ENCODE measurements at places on chromosomes 3 and 15. TPM values are rescaled to one million over a fixed set of nuclear protein-coding genes. Genes with fewer than 3 reads are reported as not detected.

CADM2 gene
- total RNA-seq: 4.2 TPM

GRCh38 chr3:58021072-58021959 lies 13.1 kb downstream of the FLNB start:
- H3K27ac ChIP-seq: no peak overlapping the region
- peaks cover 25% of the 10 kb centered on the region for H3K4me1 ChIP-seq
- no peaks in the 10 kb centered on the region for H3K36me3 ChIP-seq
- H3K4me3 ChIP-seq: no peak overlapping the region
- H3K27me3 ChIP-seq: no peaks in the 10 kb centered on the region
- DNase-seq: no peak

GRCh38 chr15:38565287-38565670 lies 665 bp upstream of the RASGRP1 start:
- H3K27ac ChIP-seq: no peak overlapping the region
- no peak for DNase-seq
- H3K4me1 ChIP-seq: peaks cover 4% of the 10 kb centered on the region
- H3K36me3 ChIP-seq: no peaks in the 10 kb centered on the region
- peaks cover 54% of the 10 kb centered on the region for H3K27me3 ChIP-seq

CMTM8 gene
- total RNA-seq: 4.4 TPM

DNA sequence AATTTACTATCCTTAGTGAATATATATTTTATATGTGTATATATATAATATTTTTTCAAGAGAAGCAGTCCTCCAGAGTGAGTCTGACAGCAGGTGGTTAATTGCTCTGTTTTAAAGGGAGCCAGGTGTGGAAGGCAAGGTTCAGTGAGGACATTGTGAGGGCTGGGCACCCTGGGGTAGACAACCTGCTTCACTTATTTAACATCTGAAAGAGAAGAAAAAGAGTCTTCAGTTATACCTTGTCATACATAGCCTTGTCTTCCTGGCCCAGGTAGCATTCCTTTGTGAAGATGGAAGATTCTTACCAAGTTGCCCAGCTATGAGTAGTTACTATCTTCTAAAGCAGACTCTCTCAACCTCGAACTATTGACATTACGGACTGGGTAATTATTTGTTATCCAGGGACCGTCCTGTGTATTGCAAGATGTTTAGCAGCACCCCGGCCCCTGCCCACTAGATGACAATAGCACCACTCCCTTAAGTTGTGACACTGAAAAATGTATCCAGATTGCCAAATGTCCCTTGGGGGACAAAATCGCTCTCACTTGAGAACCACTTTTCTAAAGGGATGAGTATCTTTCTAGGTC lies 336.0 kb upstream of the TRIM42 start:
- no peak for DNase-seq
- no peak overlapping the region for H3K27ac ChIP-seq
- H3K27me3 ChIP-seq: no peaks in the 10 kb centered on the region
- no peaks in the 10 kb centered on the region for H3K4me1 ChIP-seq
- no peak overlapping the region for H3K4me3 ChIP-seq
- H3K36me3 ChIP-seq: no peaks in the 10 kb centered on the region

C3orf85 gene
- total RNA-seq: not detected

- H3K4me3 ChIP-seq: no peak overlapping the region
- H3K27ac ChIP-seq: no peak overlapping the region
- H3K4me1 ChIP-seq: peaks cover 4% of the 10 kb centered on the region
These were observed 61.2 kb upstream of the MCF2L2 start for GRCh38 chr3:183489455-183490210.

DNA sequence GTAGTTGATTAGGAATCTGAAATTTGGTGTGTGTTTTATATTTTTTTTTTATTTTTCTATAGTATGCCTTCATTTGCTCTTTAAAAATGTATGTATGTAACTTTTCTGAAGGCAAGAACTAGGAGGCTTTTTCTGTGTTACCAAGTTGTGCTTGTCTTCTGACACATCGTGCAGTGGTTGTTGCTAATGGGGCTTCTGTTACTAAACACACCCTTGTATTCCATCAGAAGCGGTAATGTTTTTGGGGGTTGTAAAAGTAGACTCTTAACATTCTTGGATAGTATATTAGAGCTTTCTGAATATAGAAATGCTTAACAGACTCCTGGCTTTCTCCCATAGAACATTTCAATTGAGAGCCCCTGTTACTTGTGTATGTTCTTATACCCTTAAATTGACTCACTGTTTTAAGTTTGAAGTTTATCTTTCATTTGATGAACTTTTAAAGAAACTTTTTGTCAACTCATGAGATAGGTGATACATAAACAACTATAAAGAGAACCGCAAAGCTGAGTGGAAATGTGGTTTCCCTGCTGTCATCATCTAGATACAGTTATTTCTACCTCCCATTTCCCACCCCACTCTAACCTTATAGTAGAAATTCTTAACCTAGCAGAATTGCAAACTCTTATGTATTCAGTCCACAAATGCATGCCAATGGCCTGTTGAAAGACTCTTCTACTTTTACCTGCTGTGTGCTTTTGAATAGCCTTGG lies 2.5 kb downstream of the TIPARP start:
- no peaks in the 10 kb centered on the region for H3K27me3 ChIP-seq
- H3K4me1 ChIP-seq: peaks cover 50% of the 10 kb centered on the region
- no peak overlapping the region for H3K27ac ChIP-seq
- DNase-seq: no peak

FAM98B gene
- 38.0 TPM for total RNA-seq

- H3K27me3 ChIP-seq: no peaks in the 10 kb centered on the region
- H3K36me3 ChIP-seq: no peaks in the 10 kb centered on the region
- H3K4me1 ChIP-seq: no peaks in the 10 kb centered on the region
- H3K27ac ChIP-seq: no peak overlapping the region
These were observed 165.5 kb upstream of the MLF1 start for GRCh38 chr3:158405507-158405906.

GRCh38 chr3:48151807-48152427 lies 36.3 kb downstream of the CDC25A start:
- H3K27ac ChIP-seq: no peak overlapping the region
- H3K4me3 ChIP-seq: no peak overlapping the region
- H3K27me3 ChIP-seq: no peaks in the 10 kb centered on the region
- H3K36me3 ChIP-seq: no peaks in the 10 kb centered on the region

DNA sequence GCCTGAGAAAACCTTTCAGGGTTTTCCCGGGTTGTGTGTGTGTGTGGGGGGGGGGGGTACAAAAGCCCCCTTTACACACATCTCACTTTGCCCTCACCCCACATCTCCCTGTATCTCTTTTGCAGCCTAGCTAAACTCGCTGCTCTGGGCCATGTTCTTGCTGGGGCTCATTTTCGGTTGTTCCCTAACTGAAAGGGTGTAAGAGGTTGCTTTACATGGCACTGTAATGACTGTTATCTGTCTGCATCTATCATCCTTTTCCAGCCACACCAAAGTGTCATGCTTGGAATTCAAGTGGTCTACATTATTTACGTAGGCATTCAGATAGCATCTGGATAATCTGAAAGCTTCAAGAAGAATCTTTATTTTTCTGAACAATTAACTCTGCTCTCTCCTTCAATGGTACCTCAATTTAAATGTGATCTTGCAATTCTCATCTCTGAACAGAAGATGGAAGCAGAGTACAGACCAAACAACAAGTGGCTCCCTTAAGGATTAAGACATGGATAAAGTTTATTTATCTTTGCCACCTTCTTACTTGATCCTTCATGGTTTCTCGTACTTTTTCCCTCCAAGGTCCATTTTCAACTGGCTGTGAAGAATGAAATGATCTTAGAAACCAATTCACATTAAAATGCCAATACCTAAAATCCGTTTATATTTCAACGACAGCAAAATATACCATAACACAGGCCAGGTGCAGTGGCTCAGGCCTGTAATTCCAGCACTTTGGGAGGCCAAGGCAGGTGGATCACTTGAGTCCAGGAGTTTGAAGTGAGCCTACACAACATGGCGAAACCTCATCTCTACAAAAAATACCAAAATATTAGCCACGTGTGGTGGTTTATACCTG lies 34.9 kb downstream of the DCLK3 start:
- no peaks in the 10 kb centered on the region for H3K36me3 ChIP-seq
- no peak overlapping the region for H3K4me3 ChIP-seq
- peaks cover 10% of the 10 kb centered on the region for H3K27me3 ChIP-seq
- no peak overlapping the region for H3K27ac ChIP-seq
- H3K4me1 ChIP-seq: peaks cover 5% of the 10 kb centered on the region

- H3K4me3 ChIP-seq: no peak overlapping the region
- no peaks in the 10 kb centered on the region for H3K4me1 ChIP-seq
- no peaks in the 10 kb centered on the region for H3K36me3 ChIP-seq
These were observed 69.7 kb downstream of the SCN5A start for GRCh38 chr3:38579551-38580449.

DNA sequence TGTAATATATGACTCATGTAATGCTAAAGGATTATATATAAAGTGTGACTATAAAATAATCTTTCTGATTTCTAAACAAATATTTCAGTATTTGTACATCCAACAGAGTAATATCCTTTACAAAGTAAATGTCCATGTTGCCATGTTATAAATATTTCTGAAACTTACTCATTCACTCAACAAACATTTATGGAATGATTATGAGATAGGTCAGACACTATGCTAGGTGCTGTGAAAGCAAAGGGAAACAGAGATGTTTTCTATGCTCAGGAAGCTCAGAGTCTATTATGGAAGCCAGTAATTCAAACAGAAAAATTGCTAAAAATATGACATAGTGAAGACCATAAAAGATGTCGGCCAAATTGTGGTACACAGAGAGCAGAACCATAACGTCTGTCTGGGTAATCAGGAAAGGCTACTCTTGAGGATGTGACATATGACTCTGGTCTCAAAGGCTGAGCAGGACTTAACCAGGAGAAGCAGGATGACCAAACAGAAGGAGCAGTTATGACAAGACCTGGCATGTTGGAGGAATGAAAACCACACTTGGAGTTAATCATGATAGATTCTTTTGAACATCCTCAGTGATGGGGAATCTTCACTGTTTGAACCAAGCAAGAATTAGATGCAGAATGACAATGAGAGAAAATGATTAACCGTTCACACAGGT lies 39.0 kb upstream of the MYO5C start:
- H3K27me3 ChIP-seq: no peaks in the 10 kb centered on the region
- no peak overlapping the region for H3K4me3 ChIP-seq
- DNase-seq: no peak
- peaks cover 13% of the 10 kb centered on the region for H3K4me1 ChIP-seq
- peaks cover 3% of the 10 kb centered on the region for H3K36me3 ChIP-seq

DNA sequence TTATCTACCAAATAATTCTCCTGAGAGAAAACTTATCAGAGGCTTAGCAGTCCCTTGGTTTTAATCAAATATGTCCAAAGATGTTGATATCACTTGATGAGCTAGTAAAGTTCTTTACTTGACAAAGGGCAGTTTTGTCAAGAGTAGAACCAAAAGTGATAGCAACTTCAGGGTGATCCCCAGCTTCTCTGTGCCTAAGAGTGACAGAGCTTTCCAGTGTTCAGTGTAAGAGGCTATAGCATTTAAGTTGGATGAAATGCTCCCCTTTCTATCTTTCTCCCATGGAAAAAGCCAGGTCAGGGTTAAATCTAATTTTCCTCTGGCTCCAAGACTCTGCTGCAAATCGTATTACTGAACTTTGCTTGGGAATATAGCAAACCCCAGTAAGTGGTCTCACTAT lies 120.8 kb downstream of the UNC13C start:
- no peak for DNase-seq
- peaks cover 46% of the 10 kb centered on the region for H3K27me3 ChIP-seq
- H3K4me3 ChIP-seq: no peak overlapping the region
- H3K27ac ChIP-seq: no peak overlapping the region

GRCh38 chr3:80043226-80043625 lies 275.4 kb upstream of the ROBO1 start:
- H3K4me1 ChIP-seq: no peaks in the 10 kb centered on the region
- no peak for DNase-seq
- H3K4me3 ChIP-seq: no peak overlapping the region
- H3K36me3 ChIP-seq: no peaks in the 10 kb centered on the region
- H3K27ac ChIP-seq: no peak overlapping the region

DNA sequence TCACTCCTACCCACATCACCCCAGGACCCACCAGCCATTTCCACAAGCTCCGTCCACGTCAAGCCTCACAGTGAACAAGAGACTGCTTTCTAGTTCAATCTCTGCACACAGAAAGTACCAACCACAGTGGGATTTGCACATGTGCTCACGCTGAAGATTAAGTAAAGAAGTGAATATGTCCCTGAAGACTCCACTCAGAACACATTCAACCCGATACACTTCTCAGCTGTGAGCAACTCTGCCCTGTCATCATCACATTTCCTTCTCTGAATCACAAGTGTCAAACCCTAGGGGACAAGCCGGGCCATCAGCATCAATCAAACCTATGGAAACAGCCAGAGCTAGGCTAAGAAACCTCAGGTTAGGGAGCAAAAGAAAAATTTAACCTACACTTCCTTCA lies 1.9 kb downstream of the STIMATE start:
- H3K27ac ChIP-seq: no peak overlapping the region
- H3K27me3 ChIP-seq: no peaks in the 10 kb centered on the region
- peaks cover 18% of the 10 kb centered on the region for H3K4me1 ChIP-seq
- DNase-seq: no peak
- no peaks in the 10 kb centered on the region for H3K36me3 ChIP-seq
- H3K4me3 ChIP-seq: peak overlapping the region; percentile 91

MYL3 gene
- not detected for total RNA-seq

ACKR4 gene
- not detected for total RNA-seq

DPPA2 gene
- total RNA-seq: 1.1 TPM

- peak overlapping the region; percentile 97 for H3K4me3 ChIP-seq
- no peak overlapping the region for H3K27ac ChIP-seq
- H3K36me3 ChIP-seq: peaks cover 9% of the 10 kb centered on the region
These were observed 657 bp downstream of the TLNRD1 start for GRCh38 chr15:81001152-81002008.

- peak overlapping the region; percentile 32 for H3K4me3 ChIP-seq
- no peak overlapping the region for H3K27ac ChIP-seq
- no peaks in the 10 kb centered on the region for H3K36me3 ChIP-seq
- H3K4me1 ChIP-seq: peaks cover 17% of the 10 kb centered on the region
- H3K27me3 ChIP-seq: peaks cover 61% of the 10 kb centered on the region
- peak; percentile 57 for DNase-seq
These were observed 2.9 kb upstream of the FAM43A start for GRCh38 chr3:194682694-194683310.

GRCh38 chr3:72437661-72438406 lies 410.4 kb downstream of the SHQ1 start:
- no peak overlapping the region for H3K27ac ChIP-seq
- peaks cover 4% of the 10 kb centered on the region for H3K36me3 ChIP-seq
- H3K4me1 ChIP-seq: peaks cover 3% of the 10 kb centered on the region
- no peak overlapping the region for H3K4me3 ChIP-seq
- H3K27me3 ChIP-seq: no peaks in the 10 kb centered on the region

GOLGA6L4 gene
- 2.1 TPM for total RNA-seq

All from neural crest cell (in vitro differentiated cells).